COLO829 (cell line): ENCODE measurements at places on chromosomes 5 and 9.
A peak's percentile ranks its signal among the peaks of the same experiment; 100 is the strongest.

- no peak for DNase-seq
These were observed 27.5 kb downstream of the ZNF474 start for GRCh38 chr5:122156724-122157325.

GRCh38 chr5:151810449-151810848, 38.7 kb downstream of the G3BP1 start:
- no peak for DNase-seq

- DNase-seq, result no peak
These were observed 17.5 kb downstream of the UBE2QL1 start for GRCh38 chr5:6465831-6466790.

GRCh38 chr9:127535396-127535795, 76.7 kb upstream of the STXBP1 start:
- no peak for DNase-seq

- peak; percentile 67 for DNase-seq
These were observed 30.6 kb downstream of the CRHBP start for GRCh38 chr5:76983468-76983867.

DNA sequence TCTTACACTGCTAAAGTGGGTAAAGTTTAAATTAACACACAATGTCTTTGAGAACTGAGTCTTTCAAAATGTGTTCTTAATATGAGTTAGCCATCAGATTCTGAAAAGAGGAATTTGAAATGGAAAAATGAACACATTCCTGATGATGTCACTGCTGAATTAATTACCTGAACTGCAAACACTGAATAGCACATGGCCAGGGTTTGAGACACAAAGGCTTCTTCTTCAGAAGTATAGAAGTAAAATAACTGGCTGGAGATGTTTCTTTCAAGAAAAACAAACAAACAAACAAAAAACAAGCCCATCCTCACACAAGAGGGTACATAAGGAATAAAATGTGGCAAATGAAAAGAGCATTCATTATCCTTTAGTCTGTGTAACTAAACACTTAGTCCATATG, 7.1 kb downstream of the GLIS3 start:
- DNase-seq, result no peak

- DNase-seq, result no peak
These were observed 161.5 kb upstream of the NR4A3 start for GRCh38 chr9:99660191-99660636.

DNA sequence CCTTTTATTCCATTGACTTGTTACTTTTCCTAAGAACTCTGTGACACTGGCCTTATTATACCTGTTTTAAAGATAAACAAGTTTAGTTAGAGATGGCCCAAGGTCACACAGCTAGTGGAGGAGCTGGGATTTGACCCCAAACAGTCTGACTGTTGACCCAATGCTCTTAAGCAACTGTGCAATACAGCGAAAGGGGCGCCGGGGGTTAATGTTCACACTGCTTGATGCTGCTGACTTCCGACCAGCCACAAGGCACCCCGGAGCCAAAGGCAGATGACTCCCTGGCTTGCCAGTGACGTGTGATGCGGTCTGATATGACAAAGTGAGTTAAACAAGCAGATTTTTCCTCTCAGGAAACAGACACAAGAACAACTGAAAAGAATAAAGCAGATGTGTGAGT, 23.9 kb downstream of the PIK3R1 start:
- DNase-seq, result no peak

DNA sequence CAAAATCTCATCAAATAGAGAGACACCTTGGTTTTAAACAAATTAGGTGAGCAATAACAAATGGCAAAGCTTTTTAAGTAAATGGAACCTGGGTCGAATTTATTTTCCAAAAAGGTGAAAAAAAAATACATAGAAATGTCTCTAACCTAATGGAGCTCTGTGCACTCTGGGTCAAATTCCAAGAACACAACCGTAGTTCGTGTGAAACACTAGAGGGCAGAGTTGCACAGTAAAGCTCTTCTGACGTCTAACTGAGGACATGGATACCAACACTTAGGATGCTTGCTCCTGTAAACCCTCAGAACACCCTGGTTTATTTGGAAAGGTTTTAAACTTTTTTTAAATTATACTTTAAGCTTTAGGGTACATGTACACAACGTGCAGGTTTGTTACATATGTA, 18.9 kb downstream of the MARCHF11 start:
- DNase-seq, result peak; percentile 31

DNA sequence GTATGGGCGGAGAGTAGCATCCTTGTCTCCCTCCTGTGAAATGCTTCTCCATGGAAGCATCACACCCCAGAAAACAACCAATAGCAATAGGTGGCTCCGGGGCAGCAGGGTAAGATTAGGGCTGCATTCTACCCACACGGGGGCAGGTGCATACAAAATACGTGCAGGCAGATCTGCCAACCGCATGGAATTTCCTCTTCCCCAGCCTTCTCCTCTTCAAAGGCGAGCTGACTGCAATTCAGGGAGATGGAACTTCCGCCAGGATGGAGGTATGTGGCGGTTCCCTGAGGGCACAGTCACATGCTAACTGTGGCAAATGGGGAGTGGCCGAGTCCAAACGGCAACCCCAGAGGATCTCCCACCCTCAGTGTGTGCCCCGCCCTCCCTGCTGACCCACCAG, 81.5 kb downstream of the LMNB1 start:
- no peak for DNase-seq

GRCh38 chr9:134871697-134872340, 8.8 kb upstream of the FCN2 start:
- no peak for DNase-seq

DNA sequence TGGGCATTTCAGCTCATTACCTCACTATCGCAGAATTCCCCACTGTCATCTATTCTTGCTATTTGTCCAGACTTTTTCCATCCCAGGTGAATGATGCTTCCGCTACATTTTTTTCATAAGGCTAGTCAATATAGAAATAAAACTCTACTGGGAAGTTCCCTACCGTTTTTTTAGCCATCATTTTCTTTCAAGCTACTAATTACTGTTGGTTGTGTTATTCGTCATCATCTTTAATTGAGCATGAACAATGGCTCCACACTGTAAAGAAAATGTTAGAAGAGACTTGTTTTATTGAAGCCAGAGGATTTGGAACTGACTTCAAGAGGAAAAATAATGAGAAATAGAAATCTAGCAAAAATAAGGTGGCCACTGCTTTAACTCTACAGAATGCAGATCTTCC, 265.0 kb downstream of the ZNF608 start:
- no peak for DNase-seq

DNA sequence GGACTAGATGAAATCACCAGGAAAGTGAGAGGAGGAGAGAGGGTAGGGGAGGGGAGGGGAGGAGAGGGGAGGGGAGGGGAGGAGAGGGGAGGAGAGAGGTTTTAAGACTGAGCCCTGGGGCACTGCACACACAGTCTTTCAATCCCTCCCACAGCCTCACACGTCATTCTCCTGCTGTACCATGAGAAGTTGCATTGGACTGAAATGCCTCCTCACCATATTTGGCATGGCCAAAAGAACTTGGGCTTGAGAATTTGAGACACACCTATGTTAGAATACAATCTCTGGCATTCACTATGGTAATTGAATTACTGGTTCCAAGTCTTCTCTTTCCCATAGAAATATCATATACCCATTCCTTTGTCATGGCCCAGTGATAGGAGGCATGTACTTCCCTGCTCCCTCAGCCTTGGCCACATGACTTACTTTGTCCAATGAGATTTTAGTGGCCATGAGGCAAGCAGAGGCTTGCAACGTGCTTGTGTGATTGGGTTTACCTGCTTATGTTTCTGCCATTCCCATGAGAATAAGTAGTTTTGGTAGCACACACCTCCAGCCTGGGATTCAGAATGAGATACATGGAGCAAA, 133.3 kb upstream of the SMARCA2 start:
- DNase-seq, result no peak

DNA sequence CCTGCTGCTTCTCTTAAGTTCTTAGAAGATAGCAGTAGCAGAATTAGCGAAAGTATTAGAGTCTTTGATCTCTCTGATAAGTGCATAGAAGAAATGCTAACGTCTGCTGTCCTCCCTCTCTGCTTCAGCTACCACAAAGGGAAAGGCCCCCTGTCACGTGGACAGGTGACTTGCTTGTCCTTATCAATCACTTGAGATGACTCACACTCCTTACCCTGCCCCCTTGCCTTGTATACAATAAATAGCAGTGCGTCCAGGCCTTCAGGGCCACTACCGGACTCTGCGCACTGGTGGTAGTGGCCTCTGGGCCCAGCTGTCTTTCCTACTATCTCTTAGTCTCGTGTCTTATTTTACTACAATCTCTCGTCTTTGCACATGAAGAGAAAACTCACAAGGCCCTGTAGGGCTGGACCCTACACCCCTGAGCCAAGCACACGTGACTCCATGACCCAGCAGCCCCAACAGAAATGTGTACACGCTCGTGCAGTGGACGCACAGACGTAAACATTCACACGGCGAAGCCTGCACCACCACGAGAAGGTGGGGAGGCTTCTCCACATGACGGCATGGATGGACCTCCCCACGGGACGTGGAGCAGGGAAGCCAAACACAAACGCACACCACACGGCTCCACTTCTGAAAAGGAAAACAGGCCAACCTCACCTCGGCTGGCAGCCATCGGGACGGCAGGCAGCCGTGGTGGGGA, 38.3 kb downstream of the PNPLA7 start:
- no peak for DNase-seq

DNA sequence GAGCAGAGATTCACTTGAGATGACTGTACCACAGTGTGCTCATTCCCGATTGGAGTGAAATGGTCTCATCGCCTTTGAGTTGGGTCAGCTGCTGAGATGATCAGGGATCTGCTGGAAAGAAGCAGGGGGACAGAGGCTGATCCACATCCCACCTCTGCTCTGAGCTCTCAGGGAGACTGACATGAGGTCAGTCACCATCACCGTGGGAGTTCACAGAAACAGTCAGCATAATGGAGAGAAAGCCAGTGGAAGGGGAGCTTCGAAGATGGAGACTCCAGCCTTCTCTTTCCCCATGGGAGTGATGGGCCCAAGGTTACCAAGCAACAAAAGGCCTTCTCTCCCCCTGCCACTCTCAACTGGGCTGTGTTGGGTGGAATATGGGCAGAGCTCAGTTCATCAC, 276.4 kb downstream of the CDK5RAP2 start:
- DNase-seq, result no peak

GRCh38 chr9:101727612-101728524, 10.6 kb downstream of the GRIN3A start:
- peak; percentile 39 for DNase-seq

DNA sequence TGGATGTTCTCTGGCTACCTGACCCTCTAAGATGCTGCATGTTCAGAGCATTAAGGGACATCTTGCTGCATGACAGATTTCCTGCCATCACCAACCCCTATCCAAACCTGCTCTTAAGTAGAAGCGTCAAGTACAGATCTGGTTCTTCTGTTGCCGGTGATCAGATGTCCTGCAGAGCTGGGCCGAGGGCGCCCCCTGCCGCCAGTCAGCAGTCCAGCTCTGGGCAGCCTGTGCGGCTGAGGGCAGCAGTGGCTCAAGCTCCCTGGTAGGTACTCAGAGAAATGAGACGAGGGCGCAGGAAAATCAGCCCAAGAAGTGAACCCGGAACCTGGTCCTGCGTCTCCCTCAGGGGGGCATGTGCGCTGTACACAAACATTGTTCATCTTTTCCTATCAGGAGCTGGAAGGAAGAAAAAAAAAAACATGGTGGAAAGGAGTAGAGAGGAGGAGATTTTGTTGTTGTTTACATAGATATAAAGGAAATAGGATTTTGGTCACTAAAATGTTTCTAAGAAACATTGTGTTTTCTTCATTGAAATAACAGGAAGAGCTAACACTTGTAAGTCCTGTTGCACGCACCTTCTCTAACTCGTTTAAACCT, 95.8 kb downstream of the CFAP90 start:
- peak; percentile 24 for DNase-seq

- no peak for DNase-seq
These were observed 845.2 kb upstream of the CDH10 start for GRCh38 chr5:25489834-25490538.

GRCh38 chr5:157671592-157672330, 428 bp downstream of the C5orf52 start:
- DNase-seq, result no peak

DNA sequence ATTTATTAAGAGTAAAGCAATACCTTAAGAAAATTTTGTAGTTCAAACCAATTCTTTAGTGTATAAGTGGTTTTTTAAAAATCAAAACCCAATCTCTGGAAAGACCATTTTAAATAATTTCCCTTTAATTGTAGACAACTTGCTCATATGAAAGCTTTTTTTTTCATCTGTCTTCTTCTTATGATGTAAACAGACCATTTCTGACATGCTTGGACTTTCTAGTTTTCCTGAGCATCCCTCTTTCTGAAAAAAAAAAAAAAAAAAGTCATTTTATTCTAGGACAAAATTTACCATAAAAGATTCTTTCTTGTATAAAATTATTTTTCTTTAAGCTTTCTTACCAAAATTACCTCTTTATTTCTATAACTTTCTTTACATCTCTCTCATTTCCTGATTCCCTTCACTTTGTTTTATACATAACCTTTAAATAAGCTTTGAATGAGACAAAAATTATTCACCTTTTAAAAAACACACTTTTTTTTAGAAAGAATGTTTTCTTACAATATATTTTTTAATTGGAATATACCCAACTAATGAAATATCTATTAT, 67.5 kb downstream of the COL15A1 start:
- no peak for DNase-seq

GRCh38 chr9:35599763-35600604, 5.1 kb upstream of the TESK1 start:
- no peak for DNase-seq

DNA sequence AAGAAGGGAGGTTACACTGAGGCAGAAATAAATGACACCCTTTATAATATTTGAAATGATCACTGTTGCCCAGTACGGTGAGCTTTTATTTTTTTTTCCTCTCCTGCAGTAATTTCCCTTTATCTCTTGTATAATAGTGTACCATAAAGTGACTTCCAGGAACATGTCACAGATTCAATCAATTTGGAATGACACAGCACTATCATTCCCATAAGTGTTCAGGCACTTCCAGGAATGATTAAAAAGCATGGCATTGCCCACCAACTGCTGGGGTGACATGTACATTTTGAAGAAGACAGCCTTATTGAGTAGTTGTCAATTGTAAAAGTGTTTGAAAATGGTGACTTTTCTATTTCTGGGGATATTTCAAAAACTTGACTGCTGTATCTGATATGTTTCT, 1700.9 kb upstream of the NUDT12 start:
- no peak for DNase-seq

- no peak for DNase-seq
These were observed 63.3 kb downstream of the RAPGEF6 start for GRCh38 chr5:131571669-131572168.

DNA sequence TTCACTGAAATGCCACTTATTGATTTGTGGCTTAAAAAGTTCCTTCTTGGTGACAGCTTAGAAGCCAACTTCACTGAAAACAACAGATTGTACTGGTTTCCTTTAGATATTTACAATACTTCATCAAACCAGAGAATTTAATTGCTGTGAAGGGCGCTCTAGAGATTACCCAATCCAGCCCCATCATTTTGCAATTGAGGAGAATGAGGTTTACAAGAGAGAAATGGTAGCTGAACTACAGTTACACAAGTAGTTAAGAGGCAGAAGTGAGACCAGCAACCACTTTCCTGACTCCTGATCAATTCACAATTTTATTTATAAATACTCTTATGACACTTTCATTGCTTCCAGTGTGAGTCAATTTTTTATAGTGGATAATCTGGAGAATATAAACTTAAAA, 103.5 kb upstream of the APC start:
- DNase-seq, result no peak
